NCI-H524 (cell line): ENCODE measurements at places on chromosomes 5 and 9.

GRCh38 chr9:121312169-121312568 lies 44.2 kb downstream of the GSN start:
- DNase-seq: no peak

DNA sequence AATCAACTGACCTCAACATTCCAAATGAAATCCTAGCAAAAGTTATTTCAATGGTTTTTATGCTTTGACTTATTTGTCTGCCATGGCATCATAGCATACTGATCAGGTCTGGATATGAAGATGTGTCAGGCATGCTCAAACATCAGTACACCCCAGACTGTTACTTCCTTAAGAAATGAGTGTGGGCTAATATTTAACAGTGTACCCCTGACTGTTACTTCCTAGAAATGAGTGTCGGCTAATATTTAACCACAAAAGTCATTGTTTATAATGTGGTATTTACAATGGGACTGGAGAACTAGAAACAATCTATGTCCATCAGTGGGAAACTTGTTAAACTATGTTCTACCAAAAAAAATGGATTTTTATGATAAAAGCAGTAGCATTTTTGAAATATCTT lies 38.1 kb upstream of the HNRNPA0 start:
- no peak for DNase-seq

- DNase-seq: peak; percentile 51
Observed at GRCh38 chr9:21326526-21327139, 8.6 kb downstream of the KLHL9 start.

- DNase-seq: no peak
Observed at GRCh38 chr9:108043585-108043984, 554.0 kb upstream of the KLF4 start.

DNA sequence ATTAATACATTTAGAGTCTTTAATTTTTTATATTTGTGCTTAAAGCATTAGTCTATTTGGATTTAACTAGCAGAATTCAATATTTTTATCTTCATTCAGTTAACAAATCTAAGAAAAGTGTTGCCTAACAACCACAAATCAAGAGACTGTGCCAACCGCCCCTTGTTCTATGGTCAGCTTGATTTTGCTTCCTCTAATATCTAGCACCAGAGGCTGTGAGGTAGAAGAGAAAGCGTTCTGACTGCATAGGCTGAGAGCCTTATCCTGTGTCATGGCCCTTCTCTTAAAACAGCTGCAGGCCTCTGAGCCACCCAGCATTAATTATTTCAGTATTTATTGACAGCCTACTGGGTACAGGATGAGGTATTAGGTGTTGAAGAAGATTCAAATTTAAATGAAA lies 693.0 kb upstream of the CDH6 start:
- no peak for DNase-seq

- DNase-seq: no peak
Observed at GRCh38 chr9:73067074-73067473, 84.6 kb upstream of the ANXA1 start.

DNA sequence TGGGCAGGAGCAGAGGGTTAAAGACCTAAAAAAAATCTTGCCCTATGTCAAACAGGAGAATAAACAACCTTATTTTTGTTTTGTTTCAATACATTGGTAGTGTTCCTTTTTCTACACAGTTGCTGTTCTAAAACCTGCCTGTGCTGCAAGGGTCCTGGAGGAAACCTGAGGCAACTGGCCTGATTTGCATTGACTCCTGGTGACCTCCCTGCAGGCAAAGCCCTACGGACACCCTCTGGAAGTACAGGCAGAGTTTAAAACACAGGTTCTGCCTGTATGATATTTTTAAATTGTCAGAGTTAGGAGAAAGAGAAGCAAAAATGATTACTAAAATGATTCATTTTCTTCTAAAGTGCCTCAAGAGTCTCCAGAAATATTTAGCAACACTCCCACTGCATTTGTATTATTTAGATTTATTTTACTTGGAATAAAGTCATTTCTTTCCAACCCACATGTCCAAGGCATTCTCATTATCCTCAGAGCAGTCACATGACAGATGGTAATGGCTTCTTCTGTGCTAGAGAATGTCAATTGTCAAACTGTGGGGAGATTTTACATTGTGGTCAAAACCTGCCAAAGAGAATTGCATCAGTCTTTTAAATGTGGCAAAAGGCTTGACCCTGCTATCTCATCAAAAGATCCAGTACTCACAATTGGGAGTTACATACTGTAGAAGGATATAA lies 559.6 kb downstream of the CETN3 start:
- DNase-seq: no peak

DNA sequence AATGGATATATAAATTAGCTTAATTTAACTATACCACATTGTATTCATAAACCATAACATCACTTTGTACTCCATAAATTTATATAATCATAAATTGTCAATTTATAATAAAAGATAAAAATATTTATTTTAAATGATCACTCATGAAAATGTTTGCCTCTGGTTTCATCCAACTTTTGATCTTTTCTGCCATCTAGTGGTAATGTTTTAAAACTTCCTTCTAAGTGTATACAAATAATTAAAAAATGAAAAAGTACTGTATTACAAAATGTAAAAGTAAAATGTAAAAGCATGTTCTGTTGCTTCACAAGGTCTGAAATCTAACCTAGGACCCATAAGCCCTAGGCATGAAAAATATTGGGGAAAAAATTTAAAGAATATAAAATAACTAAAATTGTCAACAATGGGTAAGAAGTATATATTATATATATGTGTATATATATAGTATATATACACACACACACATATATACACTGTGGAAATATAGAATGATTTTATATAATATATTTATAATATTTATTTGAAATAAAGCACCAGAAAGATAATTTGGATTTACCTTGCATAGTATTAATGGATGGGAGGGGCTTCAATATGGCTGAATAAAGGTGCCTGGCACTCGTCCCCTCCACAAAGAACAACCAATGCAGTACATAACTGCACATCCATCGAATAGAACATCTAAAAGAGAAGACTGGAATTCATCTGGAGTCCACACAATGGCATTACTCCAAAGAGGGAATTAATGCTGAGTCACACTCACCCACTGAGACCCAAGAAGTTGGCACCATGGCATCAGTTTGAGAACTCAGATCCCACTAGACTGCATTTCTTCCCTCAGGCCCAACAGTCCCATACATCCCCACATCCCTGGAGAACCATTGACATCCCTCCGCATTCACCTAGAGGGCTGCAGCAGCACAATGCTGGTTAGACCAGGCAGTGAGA lies 32.5 kb downstream of the ANXA1 start:
- peak; percentile 22 for DNase-seq

GRCh38 chr9:89601306-89601705 lies 3.5 kb upstream of the GADD45G start:
- DNase-seq: no peak

GRCh38 chr5:137203011-137203632 lies 296.0 kb downstream of the SPOCK1 start:
- DNase-seq: no peak

- no peak for DNase-seq
Observed at GRCh38 chr9:27125936-27126335, 16.9 kb downstream of the TEK start.

- DNase-seq: no peak
Observed at GRCh38 chr9:111615928-111616327, 15.2 kb upstream of the DNAJC25 start.

GRCh38 chr9:124216474-124217176 lies 41.1 kb upstream of the NEK6 start:
- DNase-seq: no peak

DNA sequence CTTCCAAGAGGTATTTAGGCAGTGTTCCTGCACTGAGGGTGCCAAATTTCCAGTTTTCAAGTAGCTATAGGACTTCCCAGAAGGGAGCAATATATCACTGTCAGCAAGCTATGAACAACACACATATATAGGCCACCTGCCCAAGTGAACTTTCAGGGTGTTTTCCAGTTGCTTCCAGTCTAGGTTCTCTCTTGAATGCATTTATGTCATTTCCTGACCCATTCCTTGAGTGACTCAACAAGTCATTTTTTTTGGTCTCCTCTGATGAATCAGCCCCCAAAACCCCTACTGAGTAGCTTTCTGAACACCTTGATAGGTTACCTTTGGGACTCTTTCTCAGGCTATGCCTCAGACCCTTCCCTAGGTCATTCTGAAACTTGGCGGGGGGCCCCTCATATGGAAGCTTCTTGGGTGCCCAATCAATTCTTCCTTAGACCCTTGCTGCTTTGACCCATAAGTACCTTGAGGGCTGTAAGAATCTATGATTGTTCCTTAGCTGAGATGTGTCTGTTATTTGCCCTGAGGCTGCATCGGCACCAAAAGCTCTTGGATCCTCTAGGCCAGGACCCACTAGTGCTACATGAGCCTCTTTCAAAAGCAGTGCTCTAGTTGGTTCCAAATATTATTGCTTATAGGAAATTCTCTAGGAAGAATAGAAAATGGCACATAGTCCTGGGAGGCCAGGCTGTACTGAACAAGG lies 12.4 kb downstream of the DNAJB5 start:
- DNase-seq: no peak

GRCh38 chr9:131081868-131082267 lies 14.5 kb upstream of the AIF1L start:
- no peak for DNase-seq

DNA sequence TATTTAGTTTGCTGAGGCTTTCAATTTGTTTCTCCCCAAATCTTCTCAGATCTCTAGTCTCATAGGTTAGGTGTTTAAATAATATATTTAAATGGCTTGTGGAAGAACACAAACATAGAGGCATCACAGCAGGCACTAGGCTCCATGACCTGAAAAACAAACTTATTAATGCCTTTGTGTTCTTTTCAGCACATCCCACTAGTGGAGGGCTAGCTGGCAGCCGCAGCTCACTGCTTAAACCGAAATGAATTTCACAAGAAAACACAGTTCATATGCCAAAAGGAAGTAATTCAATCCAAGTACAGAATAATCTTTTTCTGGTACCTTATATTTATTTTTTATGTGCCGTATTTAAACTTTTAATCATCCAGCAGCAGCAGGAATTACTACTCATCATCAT lies 382.5 kb downstream of the PLK2 start:
- no peak for DNase-seq

GRCh38 chr5:61673007-61673735 lies 341.1 kb downstream of the ZSWIM6 start:
- no peak for DNase-seq

DNA sequence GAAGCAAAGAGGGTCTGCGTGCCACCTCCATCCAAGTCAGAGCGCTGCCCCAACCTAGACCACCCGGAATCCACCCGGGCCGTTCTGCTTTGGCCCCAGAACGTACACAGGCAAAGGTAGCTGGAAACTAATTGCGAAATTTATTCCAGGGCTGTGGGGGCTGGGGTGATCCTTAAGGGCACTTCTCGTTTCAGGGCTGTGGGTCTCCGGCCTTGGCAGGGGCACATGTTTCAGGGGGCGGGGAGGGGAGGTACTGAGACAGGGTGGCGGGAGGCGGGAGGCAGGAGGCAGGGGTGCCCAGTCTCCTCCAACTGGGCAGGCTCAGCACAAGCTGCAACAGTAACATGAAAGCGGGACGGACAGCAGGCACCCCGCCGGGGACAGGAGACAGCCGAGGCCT lies 26.1 kb downstream of the NR5A1 start:
- DNase-seq: no peak

DNA sequence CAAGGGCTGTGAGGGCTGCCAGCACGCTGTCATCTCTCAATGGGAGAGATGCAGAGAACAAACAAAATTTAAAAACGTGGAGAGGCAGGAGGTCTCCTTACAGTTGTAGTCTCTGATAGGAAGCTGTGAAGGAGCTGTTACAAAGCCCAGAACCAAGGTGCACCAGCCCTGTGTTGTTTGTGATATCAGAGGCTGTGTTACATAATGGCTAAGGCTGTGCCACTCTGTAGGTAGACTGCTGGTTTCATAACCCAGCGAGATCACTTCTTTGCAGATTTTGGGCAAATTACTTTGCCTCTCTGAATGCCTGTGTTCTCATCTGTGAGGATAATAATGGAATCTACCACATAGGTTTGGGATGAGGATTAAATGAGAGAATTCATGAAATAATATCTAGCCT lies 1480.7 kb upstream of the WWC1 start:
- DNase-seq: no peak

DNA sequence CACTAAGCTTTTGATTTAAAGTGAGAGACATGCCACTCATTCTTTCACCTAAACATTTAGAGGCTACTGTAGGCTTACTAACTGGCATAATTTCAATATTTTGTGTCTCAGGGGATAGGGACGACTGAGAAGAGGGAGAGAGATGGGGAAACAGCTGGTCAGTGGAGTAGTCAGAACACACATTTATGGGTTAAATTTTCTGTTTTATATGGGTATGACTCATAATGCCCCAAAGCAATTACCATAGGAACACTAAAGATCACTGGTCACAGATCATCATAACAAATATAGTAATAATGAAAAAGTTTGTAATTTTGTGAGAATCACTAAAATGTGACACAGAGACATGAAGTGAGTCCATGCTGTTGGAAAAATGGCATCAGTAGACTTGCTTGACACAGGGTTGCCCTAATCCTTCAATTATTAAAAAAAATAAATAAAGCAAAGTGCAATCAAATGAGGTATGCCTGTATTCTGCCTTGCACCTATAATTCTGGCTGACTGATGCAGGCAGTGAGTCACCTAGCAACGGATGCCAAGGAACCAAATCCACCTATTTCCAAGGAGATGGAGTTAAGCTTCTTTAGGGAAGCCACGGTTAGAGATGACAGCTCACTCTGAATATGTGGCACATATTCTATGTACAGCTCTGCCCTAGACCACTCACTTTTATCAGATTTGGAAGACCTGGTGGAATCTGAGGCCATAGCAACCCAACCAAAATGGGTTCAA lies 166.1 kb downstream of the MARCHF11 start:
- DNase-seq: no peak

DNA sequence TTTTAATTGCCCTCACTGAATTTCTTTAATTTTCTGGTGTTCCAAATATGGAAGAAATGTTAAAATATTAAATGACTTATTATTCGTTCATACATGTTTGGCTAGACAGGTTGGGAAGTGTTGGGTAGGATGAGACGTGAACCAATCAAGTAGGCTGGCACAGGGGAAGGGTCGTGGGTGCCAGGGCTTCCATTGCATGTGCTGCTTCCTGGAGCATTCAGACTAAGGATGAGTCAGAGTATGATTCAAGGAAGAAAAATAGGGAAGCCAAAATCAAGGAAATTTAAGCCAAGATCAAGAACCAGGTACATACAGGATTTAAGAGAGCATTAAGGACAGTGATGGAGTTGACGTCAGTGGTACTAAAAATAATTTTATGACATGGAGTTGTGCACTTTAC lies 2068.0 kb downstream of the MAT2B start:
- no peak for DNase-seq

- DNase-seq: no peak
Observed at GRCh38 chr9:137520614-137521404, 29.4 kb downstream of the PNPLA7 start.

- DNase-seq: no peak
Observed at GRCh38 chr5:136698970-136699369, 333.6 kb upstream of the TRPC7 start.

GRCh38 chr5:37792975-37793631 lies 46.7 kb downstream of the GDNF start:
- no peak for DNase-seq
